Stimulated activated CD8-positive, alpha-beta memory T cell treated with anti-CD3 and anti-CD28 coated beads, Interleukin-12 subunit alpha, Interleukin-12 subunit beta, amount 100 ng/mL, for 1 hour (primary cell): ENCODE measurements at places on chromosomes 5 and 9.

GRCh38 chr5:161190086-161190485 lies 338.1 kb upstream of the ATP10B start:
- DNase-seq, result no peak

GRCh38 chr5:172065431-172066065 lies 59.1 kb upstream of the FBXW11 start:
- no peak for DNase-seq

DNA sequence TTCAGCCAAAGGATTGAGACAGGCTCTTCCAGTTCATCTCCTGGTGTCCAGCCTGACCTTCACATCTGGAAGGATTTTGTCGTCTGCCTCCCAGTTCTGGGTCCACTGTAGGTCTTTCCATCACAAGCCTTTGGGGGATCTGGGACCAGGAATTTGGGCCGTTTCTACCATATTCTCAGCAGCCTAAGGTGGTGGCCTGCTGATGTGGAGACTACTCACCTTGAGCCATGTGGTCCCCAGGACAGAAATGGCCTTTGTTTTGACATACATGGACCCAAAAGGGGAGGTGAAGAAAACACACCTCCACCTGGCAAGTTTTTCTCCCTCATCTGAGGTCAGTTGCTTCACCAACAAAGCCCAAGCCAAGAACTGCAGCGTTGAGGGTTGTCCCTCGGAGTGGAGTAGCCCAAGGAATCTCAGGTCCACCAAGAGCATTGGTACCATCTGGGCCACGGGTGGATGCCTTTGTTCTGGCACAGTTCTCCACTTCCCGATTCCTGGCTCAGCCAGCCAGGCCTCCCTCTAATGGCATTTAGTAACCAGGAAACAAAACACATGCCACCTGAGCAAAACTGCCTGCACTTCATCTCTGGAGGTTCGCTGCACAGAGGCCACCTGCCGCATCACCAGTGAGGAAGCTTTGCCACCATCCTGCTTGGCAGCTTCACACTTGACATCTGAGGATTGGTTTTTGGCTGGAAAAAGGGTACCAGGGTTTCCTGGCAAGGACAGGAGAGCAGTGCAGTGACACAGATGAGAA lies 24.7 kb downstream of the AMBP start:
- DNase-seq, result no peak

GRCh38 chr5:181242031-181242451 lies 1.7 kb downstream of the RACK1 start:
- DNase-seq, result no peak

DNA sequence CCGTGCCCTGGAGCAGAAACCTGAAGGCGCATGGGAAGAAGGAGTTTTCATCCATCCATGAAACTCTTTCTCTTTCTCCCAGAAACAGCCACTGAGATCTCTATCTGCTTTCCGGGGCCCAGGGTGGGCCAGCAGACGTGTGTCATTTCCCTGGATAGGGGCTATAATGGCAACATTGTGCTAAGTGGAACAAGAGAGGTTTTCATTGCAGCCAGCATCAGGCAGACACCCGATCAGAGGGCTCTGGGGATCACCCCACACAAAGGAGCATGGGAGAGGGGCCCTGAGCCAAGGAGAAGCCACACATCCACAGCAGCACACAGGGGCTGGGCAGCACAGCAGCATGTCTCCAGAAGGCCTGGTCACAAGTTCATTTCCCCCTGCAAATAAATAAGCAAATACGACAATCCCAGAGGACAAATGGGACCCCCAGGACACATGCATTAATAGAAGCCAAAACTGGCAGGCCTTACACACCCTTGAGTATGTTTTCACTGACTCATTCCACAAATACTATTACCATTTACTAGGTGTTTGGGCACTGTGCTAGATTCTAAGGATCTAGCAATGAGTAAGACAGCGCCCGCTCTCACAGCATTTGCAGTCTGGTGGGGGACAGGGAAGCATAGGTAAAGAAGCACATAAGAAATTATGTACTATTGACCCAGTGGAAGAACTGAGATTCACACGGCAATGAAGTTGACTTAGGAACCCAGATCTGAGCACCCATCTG lies 4.3 kb upstream of the AFAP1L1 start:
- DNase-seq, result no peak

DNA sequence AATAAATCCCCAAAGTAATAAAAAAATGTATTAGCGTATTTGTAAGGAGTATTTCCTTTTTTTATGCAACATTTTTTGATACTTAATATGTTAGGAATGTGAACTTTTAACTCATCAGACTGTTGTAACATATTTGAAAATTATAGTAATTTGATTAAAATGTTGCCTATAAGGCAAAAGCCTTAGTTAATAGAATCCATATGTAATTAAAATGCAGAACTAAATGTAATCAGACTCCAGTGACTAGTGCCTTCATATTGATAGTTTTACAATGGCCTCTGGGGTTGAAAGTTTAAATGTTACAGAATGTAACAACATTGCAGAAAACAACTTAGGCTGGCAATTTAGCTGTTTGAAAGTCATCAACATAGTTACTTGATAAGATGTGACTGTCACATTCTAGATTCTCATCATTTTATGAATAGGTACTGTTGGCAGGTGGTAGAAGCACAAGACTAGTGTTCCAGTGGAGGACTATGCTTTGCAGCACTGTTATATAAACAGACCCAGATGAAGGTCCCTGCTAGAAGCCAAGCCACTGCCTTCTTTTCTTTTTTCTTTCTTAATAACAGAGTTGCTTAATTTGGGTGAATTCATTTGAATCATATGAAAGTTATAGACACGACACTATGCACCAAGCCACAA lies 382.9 kb downstream of the CCDC171 start:
- DNase-seq, result no peak

GRCh38 chr5:53366245-53366644 lies 114.2 kb upstream of the FST start:
- DNase-seq, result no peak

GRCh38 chr9:116260531-116260930 lies 106.9 kb downstream of the PAPPA start:
- no peak for DNase-seq

- DNase-seq, result no peak
Observed at GRCh38 chr5:174148721-174149120, 103.2 kb downstream of the NSG2 start.

GRCh38 chr5:18882154-18882553 lies 1105.8 kb downstream of the CDH18 start:
- no peak for DNase-seq

GRCh38 chr5:178340187-178340586 lies 107.6 kb upstream of the PHYKPL start:
- DNase-seq, result no peak

GRCh38 chr9:37960631-37961030 lies 56.7 kb upstream of the SLC25A51 start:
- DNase-seq, result no peak

DNA sequence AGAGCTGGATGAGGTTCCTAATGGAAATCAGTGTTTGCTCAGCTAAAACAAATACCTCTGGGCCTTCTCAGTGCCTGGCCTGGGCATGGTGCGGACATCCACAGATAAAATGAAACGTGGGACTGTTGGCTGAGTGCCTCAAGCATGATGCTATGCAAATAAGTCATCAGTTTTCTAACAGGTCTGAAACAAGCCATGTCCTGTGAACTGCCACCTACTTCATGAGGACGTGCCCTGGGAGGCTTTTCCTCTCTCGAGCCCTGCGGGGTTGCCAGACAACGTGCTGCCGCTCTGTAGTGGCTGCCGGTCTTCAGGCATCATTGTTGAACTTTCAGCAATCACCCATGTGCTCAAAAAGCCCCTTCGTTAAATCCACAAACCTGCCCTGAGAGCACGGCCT lies 240.4 kb upstream of the IRX2 start:
- DNase-seq, result no peak

DNA sequence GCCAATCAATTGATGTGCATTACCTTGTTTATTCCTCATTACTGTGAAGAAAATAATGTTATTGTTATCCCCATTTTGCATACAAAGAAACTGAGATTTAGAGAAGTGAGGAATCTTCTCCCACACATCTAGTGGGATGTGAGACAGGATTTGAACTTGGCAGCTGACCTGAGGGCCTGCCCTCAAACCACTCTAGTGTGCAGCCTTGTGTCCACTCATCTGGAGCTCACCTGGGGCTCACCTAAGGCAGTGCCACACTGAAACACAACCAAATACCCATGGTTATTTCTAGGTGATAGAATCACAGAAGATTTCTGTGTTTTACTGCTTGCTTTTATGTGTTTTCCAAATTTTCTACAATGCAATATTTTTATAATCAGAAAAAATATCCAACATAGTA lies 94.7 kb upstream of the SAP30L start:
- DNase-seq, result no peak

- DNase-seq, result no peak
Observed at GRCh38 chr9:97307091-97307490, 368 bp upstream of the CCDC180 start.

GRCh38 chr5:176724472-176724871 lies 77.2 kb downstream of the TSPAN17 start:
- no peak for DNase-seq

GRCh38 chr5:72451741-72452505 lies 55.3 kb downstream of the ZNF366 start:
- no peak for DNase-seq

DNA sequence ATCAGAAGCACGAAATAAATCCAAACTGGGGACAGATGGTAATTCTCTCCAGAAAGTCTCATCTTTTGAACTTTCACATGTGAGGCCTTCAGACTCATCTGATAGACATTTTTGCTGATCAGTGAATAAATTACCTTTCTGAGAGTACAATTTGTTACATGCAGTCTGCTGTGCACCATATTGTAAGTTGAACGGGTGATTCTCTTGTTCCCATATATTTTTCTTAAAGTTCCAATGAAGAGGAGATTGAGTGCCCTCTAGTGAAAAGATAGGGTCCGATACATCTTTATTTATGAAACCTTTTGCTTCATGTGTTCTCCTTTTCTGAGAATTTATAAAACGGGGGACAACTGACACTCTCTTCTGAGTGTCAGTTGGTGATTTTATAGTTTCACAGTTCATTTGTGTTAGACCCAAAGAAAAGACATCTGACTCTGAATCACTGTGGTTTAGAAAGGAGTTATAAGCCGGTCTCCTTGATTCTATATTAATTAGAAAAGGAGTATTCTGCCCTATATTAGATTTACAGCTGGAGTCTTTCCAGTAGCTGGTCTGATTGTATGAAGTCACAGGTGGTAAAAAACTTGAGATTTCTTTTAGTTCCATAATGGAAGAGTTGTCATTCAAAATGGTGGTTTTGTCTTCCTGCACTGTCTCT lies 30.4 kb downstream of the GNG10 start:
- DNase-seq, result no peak

DNA sequence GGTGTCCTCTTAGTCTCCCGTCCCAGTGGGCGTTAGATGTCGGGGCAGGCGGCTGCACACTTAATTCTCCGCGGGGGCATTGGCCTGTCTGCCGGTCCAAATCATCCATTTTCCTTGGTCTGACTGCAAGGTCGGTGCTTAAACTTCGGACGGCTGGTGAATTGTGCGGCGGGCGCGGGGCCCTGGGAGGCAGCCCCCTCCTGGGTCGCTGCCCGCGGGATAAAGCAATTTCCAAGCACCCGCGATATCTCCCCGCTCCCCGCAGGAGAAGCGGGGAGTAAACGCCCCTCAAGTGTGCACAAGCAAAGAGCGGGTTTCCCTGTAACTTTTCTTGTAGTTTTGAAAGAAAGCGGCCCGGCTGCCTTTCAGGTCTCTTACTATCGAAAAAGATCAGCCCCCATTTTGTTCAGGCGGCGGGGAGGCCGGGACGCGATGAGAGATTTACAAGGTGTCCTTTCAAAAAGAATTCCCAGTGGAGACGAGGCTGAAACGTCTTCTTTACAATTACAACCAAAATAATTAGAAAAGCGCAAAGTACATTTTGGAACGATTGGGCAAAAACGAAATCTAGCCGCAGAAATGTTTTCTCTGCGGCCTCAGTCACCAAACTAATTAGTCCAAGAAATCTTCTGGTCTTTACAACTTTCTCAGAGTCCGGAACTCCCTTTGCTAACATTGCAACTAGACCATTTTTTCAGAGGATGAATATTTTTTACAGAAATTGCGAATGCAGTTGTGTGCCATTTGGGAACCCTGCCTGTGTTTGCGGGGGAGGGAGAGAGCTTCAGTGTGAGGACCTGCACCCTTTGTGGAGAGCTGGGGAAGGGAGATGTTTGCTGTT lies 1.8 kb downstream of the IRX1 start:
- no peak for DNase-seq

DNA sequence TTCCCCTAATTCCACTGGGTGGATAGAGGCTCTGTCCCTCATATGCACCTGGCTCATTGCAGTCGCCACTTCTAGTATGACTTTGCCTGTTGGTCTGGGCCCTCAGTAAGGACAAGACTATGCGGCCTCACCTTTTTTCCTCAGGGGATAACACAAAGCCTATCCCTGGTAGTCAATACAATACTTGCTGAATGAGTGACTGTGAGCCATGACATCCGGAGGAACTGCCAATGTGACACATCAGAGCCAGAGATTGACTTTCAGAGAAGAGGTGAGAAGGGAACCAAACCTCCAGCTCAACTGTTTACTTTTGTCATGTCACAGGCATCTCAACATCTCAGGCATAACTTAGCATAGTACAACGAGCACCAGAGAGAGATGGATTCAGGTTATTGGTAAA lies 371.3 kb downstream of the DMRT2 start:
- no peak for DNase-seq

DNA sequence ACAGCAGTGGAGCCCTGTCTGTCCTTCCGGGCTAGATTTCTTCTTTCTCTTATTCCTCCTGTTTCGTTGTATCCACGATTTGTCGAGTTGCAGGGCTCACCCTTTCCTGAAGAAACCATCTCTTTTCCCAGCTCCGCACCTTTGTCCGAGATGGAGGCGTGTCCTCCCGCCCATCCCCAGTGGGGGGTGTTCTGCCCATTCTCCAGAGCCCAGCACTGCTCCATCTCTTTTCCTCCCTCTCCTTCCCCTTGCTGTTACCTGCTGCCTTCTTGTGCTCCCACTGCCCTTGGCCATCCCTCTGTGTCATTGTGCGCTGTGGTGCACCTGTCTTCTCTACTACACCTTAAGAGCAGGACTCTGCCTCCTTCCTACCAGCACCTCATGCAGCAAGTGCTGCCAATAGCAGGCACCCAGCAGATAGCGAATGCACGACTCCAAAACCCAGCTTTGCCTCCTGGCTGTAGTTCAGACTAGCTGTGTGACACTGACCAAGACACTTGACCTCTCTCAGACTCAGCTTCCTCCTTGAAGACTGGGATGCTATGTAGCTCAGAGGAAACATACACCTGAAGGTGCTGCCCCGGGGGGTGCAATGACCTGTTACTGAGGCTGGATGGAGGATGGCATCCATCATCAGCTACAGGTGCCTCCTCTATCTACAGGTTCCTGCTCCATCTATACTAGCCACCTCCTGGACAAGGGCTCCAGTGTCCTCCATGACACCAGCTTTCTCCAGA lies 8.9 kb downstream of the OR13J1 start:
- no peak for DNase-seq

DNA sequence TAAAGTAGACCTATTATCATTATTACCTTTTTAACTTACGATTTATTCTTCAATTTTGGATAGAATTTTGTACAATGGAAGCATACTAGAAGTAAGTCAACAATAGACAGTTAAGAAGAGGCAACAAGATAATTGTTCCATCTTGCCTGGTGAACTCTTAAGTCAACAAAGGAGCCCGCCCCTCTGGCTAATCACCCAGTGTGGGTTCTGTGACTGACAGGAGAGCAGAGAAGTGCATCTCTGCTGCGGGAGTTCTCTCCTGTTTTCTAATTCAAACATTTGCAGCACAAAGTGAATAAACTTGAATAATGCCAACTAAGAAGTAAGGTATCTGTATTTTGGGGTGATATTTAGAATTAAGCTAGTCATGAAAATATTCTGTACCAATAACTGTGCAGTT lies 6.7 kb upstream of the ISL1 start:
- DNase-seq, result no peak

GRCh38 chr5:74976651-74977050 lies 75.7 kb downstream of the GCNT4 start:
- DNase-seq, result no peak
